Kidney tubule cell (primary cell): ENCODE measurements at places on chromosomes 6 and 20.

DNA sequence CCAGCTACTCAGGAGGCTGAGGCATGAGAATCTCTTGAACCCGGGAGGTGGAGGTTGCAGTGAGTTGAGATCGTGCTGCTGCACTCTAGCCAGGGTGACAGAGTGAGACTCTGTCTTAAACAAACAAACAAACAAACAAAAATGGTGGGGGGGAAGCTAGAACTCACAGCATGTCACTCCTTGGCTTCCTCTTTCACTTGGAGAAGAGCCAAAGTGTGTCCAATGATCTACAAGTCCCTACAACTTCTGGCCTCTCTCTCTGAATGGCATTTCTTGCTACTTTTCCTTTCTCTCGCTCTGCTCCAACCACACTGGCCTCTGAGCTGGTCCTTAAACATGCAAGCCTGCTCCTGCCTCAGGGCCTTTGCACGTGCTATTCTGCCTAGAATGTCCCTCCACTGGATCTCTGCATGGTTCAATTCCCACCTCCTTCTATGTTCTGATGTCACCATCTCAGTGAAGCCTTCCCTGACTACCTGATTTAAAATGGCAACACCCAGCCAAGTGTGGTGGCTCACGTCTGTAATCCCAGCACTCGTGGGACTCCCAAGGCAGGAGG lies 8.1 kb downstream of the TLDC2 start:
- peak; percentile 17 for DNase-seq

- no peak for DNase-seq
Measured at GRCh38 chr6:149114167-149114566, 203.3 kb upstream of the TAB2 start.

GRCh38 chr20:60233018-60233630 lies 274.9 kb downstream of the CDH26 start:
- peak; percentile 10 for DNase-seq

DNA sequence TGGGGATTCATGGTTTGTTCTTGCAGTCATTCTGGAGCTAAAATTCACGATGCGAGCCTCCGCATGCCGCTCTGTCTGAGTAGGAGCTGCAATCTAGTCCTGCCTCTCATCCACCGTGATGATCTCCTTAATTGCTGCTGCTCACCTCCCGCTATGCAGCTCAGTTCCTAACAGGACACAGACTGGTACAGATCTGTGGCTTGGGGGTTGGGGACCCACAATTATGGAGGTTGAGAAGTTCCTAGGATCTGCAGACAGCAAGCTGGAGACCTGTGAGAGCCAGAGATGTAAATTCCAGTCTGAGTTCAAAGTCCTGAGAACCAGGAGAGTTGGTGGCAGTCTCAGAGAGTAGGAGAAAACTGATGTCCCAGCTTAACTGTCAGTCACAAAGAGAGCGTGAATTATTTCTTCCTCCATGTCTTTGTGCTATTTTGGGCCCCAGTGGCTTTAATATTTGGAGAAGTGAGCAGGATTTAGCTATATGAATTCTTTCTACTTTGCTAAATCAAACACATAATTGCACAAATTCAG lies 378.7 kb upstream of the MAN1A1 start:
- DNase-seq: no peak

DNA sequence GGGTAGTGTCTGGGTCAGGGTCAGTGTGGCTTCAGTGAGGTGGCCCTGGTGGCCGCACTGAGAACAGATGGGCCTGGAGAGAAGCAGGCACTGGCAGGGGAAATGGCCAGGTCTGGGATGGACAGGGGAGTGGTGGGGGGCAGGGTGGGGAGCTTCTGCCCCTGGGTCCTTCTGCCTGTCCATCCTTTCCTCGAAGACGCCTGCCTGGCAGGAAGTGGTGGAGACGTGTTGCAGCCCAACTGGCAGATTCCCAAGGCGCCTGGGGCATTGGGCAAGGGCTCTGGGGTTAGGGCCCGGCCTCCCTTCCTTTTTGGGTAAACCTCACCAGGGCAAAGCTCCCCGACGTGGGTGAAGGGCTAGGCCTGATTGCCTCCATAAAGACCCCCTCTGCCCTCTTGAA lies 10.4 kb downstream of the SRC start:
- peak; percentile 33 for DNase-seq

DNA sequence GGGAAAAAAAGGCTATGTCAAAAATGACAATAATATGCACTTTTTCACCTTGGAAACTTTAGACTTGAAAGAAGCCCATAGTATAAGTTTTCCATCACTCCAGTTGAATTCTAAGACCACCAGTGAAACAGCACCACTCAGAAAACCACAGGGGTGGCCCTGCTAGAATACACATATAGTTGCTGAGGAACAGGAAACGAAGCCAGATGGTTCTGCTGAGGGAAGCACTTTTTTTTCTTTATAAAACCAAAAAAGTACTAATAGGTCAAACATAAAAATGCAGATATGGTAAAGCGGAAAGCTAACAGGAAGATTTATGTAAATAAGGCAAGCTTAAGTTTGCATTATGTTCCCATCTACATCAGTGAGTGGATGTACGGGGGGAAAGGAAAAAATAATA lies 303.9 kb downstream of the FOXC1 start:
- DNase-seq: no peak

DNA sequence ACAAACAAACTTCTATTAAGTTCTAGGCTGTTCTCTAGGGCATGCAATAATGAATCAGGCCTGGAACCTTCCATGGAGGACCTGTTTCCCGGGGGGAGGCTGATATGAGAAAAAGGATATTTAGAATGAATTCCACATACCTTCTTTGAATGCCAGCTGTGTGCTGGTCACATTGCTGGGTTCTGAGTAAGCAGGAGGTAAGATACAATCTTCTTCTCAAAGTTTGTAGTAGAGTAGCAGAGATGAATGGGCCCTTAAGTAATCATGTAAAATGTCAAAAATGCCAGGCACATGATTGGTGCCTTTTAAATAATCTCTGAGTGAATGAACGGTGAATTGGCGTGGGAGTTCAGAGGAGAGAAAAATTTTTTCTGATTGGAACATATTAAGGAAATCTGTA lies 47.4 kb downstream of the TGM2 start:
- peak; percentile 89 for DNase-seq

DNA sequence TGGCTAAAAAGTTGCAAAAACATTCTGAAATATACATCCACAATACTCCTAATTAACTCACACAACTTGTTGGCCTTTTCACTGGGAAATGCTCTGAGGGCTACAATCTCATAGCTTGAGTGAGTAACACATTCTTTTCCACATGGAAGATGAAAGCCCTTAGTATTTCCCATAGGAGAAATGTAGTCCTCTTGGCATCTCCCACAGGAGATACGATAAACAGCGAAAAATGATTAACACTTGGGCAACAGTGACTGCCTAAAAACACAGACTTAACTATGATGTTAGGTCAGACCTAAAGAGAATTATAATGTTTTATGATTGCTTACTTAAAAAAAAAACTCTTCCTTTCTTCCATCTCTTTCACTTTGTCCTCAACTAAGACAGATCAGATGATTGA lies 9.0 kb downstream of the MYLK4 start:
- peak; percentile 24 for DNase-seq

DNA sequence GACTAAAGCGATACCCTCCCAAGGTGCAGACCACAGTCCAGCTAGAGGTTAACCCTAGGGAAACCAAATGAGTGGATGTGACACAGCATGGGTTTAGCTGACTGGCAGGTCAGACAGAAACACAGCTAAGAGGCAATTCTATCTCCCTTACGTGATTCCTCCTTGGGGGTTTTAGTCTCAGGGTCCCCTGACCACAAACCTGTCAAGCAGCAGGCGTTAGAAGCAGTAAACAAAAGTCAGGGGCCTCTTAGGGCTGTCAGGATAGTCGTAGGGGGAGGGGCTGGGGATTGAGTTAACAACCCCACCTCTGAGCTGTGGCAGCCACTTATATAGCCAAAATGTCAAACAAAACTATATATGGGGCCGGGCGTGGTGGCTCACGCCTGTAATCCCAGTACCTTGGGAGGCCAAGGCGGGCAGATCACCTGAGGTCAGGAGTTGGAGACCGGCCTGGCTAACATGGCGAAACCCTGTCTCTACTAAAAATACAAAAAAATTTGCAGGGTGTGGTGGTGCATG lies 13.6 kb downstream of the KCNK5 start:
- DNase-seq: no peak

GRCh38 chr6:134168590-134169208 lies 116.3 kb upstream of the SLC2A12 start:
- DNase-seq: peak; percentile 14

DNA sequence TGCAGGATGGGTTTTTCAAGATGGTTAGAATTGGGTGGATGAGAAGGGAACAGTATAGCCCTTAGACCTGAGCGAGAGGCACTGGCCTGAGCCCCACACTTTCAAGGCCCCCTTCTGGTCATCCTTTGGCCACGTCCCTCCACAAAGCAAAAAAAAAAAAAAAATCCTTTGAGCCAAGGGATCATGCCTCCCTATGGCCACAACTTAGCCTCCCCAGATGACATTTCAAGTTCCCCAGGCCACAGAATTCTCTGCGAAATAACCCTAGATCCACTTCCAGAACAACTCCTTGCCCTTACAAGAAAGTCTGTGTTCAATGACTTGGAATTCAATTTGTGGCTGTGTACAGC lies 30.4 kb downstream of the ELOVL2 start:
- no peak for DNase-seq

DNA sequence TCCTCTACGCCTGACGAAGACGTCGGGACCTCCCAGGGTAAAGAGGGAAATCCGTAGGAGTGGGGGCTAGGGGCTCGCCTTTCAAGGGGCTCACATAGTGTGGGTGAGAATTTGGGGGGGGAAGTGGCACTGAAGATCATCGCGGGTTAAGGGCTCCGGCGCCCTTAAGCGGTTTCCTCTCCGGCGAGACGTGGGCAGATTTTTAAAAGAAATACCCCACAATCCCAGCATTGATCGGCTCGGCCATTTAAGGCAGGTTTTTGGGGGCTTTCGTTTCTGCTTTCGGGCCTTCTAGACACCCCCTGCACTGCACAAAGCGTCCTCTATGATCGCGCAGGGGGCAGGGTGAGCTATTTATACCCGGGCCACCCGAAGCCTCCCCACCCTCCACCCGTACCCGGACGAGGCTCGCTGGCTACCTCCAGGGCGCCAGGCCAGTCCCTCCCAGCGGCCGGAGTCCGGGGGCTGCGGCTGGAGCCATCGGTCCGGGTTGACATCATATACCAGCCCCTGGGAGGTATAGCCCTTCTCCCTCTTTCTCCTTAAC lies 1.2 kb downstream of the NKX2-2 start:
- no peak for DNase-seq

DNA sequence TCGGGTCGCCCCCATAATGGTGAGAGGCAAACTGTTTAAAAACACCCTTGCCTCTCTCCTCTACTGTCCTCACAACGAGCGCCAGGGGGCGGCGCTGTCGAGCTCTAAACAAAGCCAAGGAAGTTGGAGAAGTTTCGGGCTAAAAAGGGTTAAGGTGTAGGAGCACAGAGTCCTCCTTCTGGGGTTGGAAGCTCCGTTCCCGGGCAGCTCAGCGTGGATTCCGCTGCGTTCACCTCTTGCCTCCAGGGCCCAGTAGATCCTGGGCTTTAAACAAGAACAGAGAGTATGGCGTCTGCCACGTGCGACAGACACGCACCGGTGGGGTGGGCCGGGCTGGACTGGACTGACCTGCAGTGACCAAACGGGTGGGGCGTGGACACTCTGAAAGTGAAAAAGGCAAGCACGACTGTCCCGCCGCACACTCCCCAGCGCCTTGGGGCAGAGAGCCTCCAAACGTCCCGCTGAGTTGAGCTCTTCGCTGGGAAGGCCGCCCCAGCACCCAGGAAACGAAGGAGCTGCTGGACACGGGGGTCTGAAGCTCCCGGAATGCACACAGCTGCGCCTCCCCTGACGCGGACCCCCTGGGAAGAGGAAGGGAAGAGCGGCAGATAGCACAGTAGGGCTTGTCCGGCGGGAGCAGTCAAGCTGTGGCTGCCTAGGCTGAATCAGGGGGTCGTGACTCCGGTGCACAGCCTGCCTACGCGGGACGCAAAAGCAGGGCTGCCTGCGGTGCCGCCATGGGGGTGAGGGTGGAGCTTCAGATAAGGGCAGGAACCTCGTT lies 1.6 kb upstream of the THBD start:
- peak; percentile 93 for DNase-seq

DNA sequence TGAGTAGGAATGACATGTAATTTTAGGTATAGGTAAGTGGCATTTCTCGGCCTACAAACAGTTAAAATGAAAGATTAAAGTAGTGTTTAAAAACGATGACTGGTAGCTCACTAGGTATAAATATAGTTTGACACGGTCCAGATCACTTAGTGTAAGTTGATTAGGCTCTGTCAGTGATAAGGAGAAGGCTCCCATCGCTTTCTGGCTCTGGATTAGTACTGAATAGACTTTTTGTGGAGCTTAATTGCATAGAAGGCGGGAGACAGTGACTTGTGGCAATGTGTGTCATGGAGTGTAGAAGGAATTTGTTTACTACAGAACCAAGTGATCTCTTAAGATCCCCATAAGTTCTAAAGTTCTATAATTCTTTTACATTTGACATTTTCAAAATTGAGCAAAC lies 6.7 kb downstream of the PYGB start:
- no peak for DNase-seq

- DNase-seq: no peak
Measured at GRCh38 chr20:20755674-20756319, 43.4 kb upstream of the RALGAPA2 start.

- peak; percentile 5 for DNase-seq
Measured at GRCh38 chr6:28282926-28283325, 1.6 kb downstream of the PGBD1 start.

DNA sequence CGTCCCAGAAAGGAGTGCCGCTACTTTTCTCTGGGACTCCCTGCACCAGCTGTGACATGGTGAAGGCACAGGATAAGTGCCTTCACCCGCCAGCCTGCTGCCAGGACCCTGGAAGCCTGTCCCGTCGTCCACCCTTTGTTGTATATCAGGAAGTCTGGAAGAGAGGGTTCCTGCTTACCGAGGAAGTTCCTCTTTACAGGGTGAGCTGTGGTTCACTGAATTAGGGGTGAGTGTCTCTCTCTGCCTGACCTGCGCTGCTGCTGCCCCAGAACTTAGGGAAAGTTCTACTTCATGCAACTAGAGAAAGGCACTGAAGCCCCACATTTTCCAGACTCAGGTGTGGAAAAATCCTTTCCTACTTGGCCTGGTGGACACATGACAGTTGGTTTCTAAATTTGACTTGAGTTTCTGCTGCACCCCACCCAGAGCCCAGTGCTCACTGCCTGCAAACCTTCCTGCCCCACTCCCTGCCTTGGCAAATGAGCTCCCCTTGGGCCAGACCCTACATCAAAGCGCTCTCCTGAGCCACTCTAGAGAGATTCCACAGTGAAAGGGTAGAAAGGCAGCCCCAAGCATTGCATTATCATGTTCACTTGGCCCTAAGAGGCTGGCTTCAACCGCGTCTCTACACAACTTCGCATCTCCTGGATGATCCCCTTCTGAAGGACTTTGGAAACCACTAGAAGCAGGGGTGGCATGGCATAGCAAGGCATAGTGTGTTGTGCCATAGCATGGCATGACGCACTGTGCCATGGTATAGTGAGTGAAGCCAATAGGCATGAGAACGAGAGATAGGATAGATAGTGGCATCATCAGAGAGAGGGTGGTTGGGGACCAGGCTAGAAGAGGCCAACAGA lies 215.8 kb upstream of the CDYL start:
- no peak for DNase-seq

GRCh38 chr6:160791981-160792418 lies 90.0 kb downstream of the PLG start:
- peak; percentile 63 for DNase-seq
